ENCODE measurements at places on chromosomes 6 and 20.

- DNase-seq: no peak
Measured at GRCh38 chr20:56391037-56391436, 978 bp downstream of the AURKA start.

DNA sequence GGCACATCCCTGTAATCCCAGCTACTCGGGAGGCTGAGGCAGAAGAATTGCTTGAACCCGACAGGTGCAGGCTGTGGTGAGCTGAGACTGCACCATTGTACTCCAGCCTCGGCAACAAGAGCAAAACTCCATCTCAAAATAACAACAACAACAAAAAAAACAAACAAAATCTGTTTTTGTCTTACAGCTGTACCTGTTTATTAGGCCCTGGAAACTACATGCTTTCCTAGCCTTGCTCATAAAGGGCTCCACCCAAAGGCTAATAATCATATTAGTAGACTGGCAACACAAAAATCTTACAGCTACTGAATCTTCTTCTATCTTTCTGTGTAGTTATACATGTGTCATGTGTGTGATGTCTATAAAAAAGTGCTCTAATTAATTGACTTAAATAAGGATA is 503.9 kb upstream of the EYS start:
- DNase-seq: no peak

DNA sequence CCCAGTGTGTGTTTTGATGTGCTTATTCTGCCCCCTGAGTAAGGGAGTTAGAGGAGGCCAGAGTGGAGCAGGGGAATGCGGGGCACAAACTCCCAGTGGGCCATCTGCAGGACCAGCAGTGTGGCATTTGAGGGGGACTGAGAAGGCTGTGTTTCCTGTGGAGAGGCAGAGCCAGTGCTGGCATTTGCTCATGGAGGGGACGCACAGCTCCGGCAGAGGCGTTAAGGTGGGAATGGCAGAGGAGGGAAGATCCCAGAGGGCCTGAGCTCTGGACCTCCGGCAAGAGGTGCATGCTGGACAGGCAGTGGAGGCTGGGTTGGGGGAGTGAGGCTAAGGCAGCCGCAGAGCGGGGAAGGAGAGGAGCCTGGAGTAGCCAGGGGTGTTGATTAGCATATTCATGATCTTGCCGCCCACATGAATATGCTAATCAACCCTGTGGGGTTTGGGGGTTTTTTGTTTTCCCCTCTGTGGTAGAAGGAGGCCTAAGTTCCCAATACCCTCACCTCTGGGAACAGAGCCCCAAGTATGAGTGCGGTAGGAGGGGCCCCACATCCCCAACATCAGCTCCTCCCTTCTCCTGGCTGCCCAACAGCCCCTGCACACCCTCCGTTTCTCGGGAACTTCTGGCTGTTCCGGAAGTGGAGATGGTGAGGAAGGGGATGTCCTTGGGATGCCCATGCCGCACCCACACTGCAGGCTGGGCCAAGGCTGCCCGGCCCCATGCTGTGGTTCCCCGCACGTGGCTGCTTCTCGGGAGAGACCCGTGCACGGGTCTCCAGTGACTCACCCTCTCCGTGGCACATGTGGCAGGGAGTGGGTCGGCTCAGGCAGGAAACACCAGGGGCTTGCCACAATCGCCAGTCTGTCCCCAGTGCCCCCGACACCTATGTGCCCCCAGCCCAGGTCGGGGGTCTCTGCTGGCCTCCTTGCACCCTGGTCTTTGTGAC is 33.8 kb downstream of the DLGAP4 start:
- no peak for DNase-seq

DNA sequence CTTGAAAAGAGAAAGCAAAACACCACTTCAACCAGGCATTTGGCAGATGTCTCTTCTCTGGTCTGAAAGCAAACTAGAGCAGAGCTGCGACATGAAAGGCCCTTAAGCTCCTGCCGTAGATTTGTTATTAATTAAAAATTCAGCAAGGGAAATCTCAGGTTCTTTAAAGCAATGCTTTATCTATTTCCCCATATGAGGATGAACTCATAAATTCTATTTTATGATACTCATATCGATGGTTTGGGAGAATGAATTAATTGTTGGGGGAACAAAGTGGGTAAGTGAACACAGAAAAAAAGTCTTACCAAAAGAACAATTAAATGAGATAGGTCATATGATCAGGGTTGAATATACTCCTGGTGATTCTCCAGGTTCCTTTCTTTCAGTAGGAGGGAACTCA is 464.7 kb upstream of the SLC35B3 start:
- DNase-seq: no peak

DNA sequence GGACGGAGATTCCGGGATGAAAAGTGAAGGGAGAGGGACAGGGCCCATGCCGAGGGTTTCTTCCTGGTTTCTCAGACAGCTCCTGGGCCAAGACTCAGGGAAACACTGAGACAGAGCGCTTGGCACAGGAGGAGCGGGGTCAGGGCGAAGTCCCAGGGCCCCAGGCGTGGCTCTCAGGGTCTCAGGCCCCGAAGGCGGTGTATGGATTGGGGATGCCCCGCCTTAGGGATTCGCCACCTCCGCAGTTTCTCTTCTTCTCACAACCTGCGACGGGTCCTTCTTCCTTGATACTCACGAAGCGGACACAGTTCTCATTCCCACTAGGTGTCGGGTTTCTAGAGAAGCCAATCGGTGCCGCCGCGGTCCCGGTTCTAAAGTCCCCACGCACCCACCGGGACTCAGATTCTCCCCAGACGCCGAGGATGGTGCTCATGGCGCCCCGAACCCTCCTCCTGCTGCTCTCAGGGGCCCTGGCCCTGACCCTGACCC is 55.0 kb upstream of the HLA-A start:
- no peak for DNase-seq

GRCh38 chr6:45170309-45170708 is 157.8 kb upstream of the RUNX2 start:
- DNase-seq: no peak

GRCh38 chr6:100774681-100775080 is 106.4 kb downstream of the ASCC3 start:
- DNase-seq: no peak

GRCh38 chr6:12654514-12654913 is 62.1 kb upstream of the PHACTR1 start:
- no peak for DNase-seq

GRCh38 chr6:109186012-109186411 is 90.7 kb downstream of the CEP57L1 start:
- no peak for DNase-seq

DNA sequence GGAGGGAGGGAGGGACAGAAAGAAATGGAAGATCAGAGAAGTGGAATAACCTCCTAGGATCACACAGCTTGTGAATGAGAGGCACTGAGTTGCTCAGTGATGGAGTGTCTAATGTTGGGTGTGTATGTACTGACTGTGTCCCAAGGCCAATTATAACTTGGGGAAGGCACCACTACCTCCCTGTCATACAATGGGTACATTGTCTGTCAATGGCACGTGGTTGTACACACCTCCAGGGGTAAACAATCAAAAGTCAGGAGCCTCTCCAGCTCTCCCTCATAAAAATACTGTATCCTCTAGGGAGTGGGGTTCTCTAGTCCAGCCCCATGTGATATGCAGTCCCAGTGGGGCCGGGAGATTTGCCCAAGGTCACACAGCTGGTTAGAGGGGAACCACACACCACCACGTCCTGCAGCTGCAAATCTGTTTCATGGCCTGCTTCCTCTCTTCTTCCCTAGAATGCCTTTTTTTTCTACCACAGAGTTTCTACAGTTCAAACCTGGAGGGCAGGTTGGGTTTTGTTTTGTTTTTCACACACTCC is 112.5 kb downstream of the SNX5 start:
- DNase-seq: no peak

- DNase-seq: no peak
Measured at GRCh38 chr6:43900916-43901732, 131.1 kb downstream of the VEGFA start.

DNA sequence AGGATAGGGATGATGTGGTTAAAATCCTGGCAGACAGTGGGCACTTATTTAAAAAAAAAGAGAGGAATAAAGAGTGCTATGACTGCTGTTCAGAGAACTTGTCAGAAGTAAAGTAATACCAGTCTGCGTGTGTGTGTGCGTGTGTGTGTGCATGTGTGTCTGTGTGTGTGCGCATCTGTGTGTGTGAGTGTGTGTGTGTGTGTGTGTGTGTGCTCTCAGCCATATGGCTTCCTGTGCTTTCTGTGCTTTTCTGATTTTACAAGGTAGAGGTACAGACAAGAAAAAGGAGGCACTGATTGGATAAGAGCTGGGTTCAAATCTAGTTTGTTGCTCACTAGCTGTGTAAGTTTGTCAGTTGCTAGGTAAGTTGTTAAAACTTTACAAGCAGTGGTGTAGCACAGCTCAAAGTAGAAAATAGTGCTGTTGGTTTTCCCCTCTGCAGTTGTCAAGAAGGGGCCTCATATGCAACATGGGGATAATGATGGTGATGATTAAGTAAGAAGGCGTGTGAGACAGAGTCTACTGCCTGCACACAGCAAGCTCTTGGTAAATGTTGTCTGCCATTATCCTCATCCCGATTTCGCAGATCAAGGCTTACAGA is 155.3 kb upstream of the ZNF217 start:
- no peak for DNase-seq

GRCh38 chr6:41690541-41691330 is 44.7 kb downstream of the TFEB start:
- DNase-seq: no peak

DNA sequence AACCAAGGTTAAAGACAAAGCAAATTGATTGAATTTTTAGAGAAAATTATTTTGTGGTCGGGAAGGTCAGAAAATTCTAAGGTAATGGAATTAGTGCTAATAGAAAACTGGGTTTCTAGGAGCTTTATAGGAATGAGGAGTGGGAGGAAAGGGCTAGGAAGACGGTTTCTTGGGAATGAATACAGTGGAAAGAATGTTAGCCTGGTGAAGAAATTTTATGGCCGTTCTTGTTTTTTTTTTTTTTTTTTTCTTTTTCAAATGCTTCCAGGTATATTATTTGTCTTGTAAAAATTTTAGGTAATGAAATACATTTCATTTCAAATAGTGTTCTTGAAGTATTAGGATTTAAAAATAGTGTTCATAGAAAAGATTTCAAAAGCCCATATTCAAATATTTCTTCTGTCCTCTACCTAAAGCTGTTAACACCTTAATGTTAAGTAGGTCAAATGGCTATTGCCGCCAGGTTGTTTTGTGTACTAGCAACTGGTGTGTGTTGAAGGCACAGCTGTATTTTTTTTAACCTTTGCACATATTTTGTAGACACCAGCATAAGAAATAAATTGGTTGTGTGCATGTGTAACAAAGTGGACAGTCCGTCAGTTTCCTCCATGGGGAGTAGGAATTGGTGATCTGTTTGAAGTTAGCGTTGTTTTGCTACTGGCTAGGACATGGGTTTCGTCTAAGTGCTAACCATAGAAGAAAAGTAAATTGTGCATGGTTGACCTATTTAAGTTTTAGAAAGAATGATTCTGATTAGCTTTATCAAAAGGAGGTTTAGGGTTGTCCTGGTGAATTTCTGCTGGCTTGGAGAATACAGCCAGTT is 32.3 kb downstream of the AFDN start:
- DNase-seq: no peak

DNA sequence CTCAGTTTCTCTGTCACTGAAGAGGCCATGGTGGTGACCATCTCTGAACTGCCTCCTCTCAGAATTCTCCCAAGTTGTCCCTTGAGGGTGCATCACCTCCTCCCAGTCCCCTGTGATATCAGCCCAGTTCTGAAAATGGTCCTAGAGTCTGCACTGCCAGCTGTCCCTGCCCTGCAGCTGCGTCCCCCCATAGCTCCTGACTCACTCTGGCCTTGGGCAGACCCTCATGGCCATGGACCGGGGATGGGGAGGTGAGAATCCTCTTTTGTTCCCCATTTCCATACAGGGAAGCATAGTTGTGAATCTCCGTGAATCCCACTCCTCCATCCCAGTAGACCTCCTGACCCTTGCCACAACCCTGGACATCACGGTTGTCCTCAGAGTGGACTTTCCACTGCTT is 4.5 kb downstream of the ETV7 start:
- DNase-seq: no peak

- DNase-seq: no peak
Measured at GRCh38 chr6:108737594-108738546, 110.4 kb upstream of the ARMC2 start.

Measured in stimulated activated CD8-positive, alpha-beta memory T cell treated with anti-CD3 and anti-CD28 coated beads, Interleukin-4, amount 100 ng/mL, for 24 hours (primary cell).